ENCODE measurements at places on chromosomes 6 and 20.

DNA sequence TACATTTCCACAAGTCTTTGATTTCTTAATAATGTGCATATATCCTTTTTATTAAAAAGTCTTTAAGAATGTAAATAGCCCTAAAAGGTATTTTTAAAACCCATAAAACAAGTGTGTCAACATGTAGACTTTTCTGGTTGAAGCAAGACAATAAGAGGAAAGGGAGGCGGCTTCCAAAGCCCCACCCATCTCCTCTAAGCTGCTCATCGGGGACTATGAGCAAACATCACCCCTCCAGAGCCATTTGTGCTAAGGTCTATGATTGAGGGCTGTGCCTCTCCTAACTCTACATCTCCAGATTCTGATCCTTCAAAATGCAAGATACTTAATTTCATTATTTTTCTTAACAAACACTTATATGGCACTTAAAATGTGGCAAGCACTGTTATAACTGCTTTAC is 2.5 kb upstream of the NAA20 start:
- DNase-seq, result no peak

DNA sequence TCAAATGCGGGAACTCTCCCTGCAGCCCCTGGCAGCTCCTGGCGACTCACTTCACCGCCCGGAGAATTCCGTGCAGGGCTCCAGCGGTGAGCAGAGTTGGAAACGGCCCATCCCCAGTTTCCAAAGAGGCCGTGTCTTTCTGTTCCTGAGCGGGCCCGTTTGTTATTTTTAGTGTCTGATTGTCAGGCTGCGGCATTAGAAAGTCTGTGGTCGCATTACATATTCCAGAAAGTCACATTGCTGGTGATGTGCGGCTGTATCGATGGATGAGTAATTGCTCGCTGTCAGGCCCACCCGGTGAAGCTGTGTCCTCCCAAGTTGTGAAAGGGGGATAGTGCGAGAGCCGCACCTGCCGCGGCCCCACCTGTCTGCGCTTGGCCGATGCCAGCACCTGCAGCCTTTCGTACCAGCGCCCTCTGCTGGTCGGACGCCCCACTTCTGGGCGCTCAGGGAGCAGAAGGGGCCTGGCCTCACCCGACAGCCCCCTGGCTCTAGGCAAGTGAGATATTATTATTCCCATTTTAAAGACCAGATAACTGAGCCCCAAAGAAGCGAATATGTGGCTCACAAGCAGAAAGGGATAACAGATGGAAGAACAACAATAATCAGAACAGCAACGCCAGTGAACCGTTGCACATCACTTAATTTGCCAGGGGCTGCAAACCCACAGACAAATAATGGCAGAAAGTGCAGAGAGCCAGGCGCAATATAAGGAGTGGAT is 244.9 kb downstream of the TSHZ2 start:
- DNase-seq, result peak; percentile 52

GRCh38 chr20:57927376-57927775 is 217.6 kb upstream of the PMEPA1 start:
- no peak for DNase-seq

- DNase-seq, result peak; percentile 95
Observed at GRCh38 chr6:56364827-56365339, 117.5 kb upstream of the COL21A1 start.

- no peak for DNase-seq
Observed at GRCh38 chr6:131839388-131839787, 31.6 kb downstream of the ENPP1 start.

- DNase-seq, result peak; percentile 61
Observed at GRCh38 chr6:79833964-79834284, 113.4 kb downstream of the ELOVL4 start.

- DNase-seq, result no peak
Observed at GRCh38 chr6:33622456-33623431, 1.6 kb downstream of the ITPR3 start.

- DNase-seq, result peak; percentile 56
Observed at GRCh38 chr6:80605165-80605989, 498.9 kb downstream of the BCKDHB start.

DNA sequence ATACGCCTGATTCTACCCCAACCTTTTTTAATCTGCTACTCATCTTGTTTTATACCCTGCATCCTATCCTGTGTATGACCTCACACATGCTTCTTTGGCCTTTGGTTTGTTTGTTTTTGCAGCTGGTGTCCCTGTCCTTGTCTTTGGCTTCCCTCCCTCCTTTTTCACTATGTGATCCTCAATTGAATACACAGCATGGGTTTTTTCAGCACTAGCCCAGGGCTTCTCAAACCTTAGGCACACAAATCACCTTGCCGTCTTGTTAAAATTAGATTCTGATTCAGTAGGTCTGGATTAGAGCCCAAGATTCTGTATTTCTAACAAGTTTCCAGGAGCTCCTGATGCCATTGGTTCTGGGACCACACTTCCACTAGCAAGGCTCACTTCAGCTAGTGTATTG is 321.5 kb upstream of the MAN1A1 start:
- no peak for DNase-seq

DNA sequence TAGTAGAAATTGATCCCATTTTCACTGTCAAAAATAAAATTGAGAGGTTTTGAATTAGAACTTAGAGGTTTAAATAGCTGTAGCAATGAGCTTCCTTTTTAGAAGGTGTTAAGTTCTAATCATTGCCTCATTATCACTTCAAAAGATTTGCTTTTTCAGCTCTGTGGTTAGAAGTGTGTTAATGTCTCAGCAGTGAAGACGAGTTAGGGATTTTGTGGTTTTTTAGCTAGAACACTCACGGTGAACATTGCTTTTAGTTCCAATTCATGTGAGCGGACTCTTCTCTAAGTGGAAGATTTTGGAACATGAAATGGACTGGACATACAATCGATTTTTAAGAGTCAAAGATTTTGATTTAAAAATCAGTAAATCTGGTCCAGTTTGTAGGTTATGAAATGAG is 12.7 kb upstream of the IFNGR1 start:
- no peak for DNase-seq

DNA sequence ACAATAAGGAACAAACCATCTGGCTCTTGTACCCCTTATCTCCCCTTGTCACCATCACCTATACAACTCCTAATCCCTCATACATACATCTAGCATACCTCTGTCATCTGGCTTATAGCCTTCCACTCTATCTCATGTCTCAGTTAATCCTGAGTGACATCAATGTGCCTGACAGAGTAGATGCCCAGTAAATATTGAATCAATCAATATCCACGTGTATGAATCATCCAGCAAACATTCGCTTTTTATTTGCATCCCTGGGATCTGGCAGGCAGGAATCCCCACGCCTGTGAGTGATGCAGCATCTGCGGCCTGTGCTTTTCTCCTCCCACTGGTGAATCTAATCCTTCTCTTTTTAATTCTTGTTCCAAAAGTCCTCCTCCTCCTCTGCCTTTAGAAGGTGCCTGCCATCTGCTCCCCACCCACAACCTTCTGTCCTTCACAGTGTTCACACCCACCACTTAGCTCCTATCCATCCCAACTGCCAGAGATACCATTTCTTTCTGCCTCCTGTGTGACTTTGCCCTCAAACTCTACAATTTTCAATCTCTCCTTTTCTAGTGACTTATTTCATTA is 37.6 kb downstream of the ZNF391 start:
- no peak for DNase-seq

DNA sequence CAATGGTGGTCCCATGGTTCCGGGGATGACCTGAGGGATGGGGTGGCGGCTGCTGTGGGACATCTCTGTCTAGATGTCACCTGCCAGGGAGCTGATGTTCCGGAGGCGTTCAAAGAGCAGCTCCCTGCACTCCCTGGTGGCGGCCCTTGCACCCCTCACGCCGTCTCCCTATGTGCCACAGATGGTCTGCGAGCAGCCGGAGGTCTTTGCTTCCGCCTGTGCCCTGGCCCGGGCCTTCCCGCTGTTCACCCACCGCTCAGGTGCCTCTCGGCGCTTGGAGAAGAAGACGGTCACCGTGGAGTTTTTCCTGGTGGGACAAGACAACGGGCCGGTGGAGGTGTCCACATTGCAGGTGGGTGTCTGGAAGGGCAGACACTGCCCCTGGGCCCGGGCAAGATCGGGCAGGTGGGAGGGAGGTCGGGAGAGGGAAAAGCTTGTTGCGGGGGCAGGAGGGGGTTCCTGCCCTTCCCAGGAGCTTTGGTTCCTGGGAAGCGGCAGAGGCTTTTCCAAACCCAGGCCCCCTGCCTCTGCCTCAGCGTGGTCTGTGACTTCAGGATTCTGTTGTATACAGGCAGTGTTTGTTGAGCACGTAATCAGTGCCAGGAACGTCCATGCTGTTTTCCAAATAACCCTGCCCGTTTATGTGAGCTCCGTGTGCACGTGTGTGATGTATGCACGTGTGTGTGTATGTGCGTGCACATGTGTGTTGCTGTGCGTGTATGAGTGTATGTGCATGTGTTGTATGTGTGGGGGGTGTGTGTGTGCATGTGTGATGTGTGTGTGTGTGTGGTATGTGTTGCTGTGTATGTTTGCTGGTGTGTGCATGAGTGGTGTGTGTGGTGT is 1.9 kb downstream of the NPEPL1 start:
- no peak for DNase-seq

DNA sequence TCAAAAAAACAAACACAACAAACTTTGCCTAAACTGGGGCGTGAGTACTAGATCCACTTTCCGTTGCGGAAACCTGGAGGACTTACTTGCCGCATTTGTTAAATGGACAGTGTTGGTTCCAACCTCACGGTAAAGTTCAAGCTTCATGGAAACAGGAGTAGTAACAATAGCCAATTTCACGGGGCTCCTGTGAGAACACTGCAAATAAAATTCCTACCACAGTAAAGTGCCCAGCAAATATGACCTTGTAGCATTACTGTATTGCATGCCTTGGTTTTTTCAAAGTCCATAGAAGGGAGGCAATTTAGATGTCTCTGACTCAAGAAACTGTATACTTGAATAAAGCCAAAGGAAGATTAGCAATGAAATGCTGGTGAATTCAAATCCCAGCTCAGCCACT is 3.6 kb upstream of the CYP24A1 start:
- no peak for DNase-seq

- no peak for DNase-seq
Observed at GRCh38 chr6:74860456-74860855, 345.4 kb downstream of the COL12A1 start.

DNA sequence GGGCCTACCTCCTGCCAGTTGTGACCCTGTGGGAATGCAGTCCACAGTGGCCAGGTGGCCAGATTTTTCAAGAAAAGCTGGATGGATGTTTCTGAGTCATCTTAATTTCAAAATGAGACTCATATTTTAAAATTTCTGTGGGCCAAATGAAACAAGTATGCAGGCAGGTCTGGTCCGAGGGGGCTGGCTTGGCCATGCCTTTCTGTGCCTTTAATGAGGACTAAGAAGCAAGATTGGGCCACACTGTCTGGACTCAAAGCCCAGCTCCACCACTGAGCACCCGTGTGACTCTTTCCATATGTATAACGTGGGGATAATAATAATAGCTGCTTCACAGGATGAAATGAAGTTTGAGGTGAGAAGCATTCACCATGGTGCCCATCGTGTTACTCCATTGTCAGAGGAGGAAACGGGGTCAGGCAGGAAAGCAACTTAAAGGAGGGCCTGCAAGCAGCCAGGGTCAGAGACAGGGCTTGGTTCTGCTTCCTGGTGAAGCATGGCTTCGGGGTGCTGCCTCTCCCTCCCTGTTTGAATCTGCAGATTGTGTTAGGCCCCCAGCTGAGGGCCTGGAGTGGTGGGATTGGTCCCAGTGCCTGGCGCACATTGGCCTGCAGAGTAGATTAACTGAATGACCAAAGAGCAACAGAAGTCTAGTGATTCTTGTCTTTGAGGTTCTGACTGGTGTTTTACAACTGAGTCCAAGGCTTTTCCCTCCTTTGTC is 3.8 kb downstream of the SOX12 start:
- no peak for DNase-seq

GRCh38 chr6:111950661-111951496 is 77.6 kb upstream of the FYN start:
- peak; percentile 40 for DNase-seq

DNA sequence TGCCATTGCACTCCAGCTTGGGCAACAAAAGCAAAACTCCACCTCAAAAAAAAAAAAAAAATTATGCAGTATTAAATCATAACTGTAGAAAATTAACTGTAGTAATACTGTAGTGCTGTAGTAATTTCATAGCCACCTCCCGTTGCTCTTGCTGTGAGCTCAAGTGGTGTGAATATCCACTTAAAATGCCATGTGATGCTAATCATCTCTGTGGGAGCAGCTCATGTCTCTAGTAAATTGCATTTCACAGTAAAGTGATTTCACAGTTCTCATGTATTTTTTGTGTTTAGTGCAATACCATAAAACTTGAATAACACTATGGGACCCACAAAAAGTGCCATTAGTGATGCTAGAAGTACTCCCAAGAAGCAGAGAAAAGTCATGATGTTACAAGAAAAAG is 14.4 kb upstream of the FAM217A start:
- DNase-seq, result no peak

- no peak for DNase-seq
Observed at GRCh38 chr20:47665221-47665991, 119.9 kb downstream of the SULF2 start.

GRCh38 chr6:14502551-14502950 is 385.0 kb downstream of the CD83 start:
- no peak for DNase-seq

GRCh38 chr6:3039384-3039783 is 28.9 kb upstream of the RIPK1 start:
- DNase-seq, result no peak

GRCh38 chr6:167779993-167780655 is 46.6 kb upstream of the AFDN start:
- DNase-seq, result no peak

DNA sequence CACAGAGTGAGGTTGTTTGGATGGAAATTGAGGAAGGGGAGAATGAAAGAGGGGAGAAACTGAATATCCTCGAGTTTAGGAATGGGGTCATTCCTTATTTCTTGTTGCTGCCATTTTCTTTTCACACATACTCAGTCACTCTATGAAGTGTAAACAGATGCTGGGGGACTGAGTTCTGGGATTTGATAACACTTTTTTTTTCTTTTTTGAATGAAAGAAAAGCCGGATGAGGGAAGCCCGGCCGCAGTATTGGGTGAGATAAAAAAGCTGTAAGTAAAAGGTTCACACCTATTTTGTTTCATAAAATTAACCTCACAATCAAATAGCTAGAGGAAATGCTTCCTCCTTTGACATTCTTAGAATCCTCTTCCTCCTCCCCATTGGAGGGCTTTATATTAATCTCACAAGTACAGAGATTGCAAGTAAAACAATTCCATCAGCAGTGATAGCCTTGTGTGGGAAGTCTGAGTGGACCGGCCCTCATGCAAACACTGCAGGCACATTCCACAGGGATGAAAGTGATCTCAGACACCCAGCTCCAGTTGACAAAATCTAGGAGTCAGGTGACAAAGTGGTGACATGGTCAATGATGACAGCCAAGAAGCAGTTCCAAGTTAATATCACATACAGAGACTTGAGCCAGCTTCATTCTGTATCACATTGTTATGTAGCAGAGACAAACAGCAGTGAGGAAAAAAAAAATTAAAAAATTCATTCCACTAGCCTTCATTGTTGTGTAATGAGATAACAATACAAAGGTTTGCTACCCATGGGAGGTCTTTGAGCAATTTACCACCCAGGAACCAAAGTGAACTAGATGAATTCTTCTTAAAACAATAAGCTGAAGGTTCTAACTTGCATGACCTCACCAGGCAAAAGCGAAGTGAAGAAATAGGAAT is 391.1 kb upstream of the HSF2 start:
- DNase-seq, result peak; percentile 83

All from fibroblast of upper back skin (primary cell).